ENCODE measurements at places on chromosomes 6 and 20. TPM values are rescaled to one million over a fixed set of nuclear protein-coding genes. Genes with fewer than 3 reads are reported as not detected.

- no peak for DNase-seq
- H3K27ac ChIP-seq = no peak overlapping the region
- no peaks in the 10 kb centered on the region for H3K4me1 ChIP-seq
- no peak overlapping the region for H3K4me3 ChIP-seq
Observed at GRCh38 chr6:63346217-63346835, 26.5 kb upstream of the LGSN start.

DNA sequence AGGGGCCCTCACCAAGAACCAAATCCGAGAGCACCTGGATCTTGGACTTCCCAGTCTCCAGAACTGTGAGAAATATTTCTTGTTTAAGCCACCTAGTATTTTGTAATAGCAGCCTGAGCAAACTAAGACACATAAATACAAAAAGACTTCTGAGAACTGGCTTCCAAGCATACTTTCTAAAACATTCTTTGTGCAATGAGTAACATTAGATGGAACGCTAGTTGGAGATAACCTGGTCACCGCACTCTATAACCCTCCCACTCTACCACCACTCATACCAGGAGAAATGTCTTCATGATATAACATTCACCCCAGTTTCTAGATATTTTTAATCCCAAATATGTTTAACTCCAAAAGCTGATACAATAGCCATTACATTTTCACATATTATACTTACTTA, 169.5 kb upstream of the THEMIS start:
- no peaks in the 10 kb centered on the region for H3K27me3 ChIP-seq
- no peak overlapping the region for H3K27ac ChIP-seq
- no peak overlapping the region for H3K4me3 ChIP-seq
- no peaks in the 10 kb centered on the region for H3K36me3 ChIP-seq
- no peaks in the 10 kb centered on the region for H3K4me1 ChIP-seq
- DNase-seq = no peak

GRCh38 chr20:33316343-33316742, 33.3 kb downstream of the BPIFB1 start:
- H3K4me3 ChIP-seq = no peak overlapping the region
- no peaks in the 10 kb centered on the region for H3K36me3 ChIP-seq
- DNase-seq = no peak
- no peaks in the 10 kb centered on the region for H3K4me1 ChIP-seq
- no peak overlapping the region for H3K27ac ChIP-seq

DNA sequence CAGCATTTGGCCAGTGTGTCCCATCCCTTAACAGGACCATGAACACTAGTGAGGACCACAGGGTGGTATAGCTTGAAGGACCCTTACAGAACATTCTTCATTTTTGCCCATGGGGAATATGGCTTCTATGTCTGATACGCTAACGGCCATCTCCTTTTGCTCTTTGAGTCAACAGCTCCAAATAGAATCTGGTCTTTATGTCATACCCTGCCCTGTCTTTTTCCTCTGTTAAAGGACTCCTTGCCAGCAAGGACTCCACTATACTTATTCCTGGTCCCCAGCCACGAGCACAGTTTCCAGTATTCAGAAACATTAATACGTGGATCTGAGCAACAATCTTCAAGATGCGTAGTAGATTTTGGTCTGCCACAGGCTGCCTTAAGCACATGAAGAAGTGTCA, 22.5 kb downstream of the SERPINB1 start:
- peaks cover 27% of the 10 kb centered on the region for H3K4me1 ChIP-seq
- H3K36me3 ChIP-seq = no peaks in the 10 kb centered on the region
- no peaks in the 10 kb centered on the region for H3K27me3 ChIP-seq
- H3K27ac ChIP-seq = no peak overlapping the region
- no peak for DNase-seq

DNA sequence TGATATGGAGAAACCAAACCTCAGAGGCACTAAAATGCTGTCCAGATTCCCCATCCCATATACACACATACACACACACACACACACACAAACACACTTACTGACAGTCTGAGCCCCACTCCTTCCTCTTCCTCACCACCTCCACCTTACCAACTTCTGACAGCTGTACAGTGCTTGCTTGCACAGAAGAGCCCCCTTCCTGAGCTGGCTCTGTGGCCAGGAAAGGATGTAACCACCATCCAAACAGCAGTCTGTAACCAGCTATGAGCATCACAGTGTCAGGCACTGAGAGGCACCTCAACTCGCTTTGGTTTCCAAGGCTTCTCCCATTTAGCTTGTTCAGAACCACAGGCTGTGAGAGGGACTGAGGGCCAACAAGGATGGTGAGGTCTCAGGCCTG, 5.9 kb upstream of the C6orf136 start:
- H3K4me3 ChIP-seq = no peak overlapping the region
- peaks cover 3% of the 10 kb centered on the region for H3K4me1 ChIP-seq
- H3K36me3 ChIP-seq = peaks cover 61% of the 10 kb centered on the region

DNA sequence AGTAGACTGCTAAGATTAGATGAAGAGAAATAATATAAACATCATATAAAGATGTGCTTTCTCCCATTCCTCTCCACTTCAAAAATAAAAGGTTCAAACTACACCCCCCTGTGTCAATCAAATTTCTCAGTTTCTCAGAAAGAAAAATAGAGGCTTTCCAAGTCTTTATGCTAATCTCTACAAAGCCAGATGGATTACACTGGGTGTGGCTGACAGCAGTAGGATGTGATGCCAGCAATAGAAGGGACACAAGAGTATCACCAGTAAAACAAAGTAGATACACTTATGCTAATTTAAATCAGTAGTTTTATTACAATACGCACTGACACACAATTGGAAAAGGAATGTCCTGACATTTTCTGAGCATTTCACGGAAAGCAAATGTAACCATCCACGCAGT, 353.4 kb downstream of the RNGTT start:
- H3K36me3 ChIP-seq = peaks cover 8% of the 10 kb centered on the region
- no peak overlapping the region for H3K27ac ChIP-seq
- no peaks in the 10 kb centered on the region for H3K4me1 ChIP-seq
- no peak overlapping the region for H3K4me3 ChIP-seq
- DNase-seq = no peak

DNA sequence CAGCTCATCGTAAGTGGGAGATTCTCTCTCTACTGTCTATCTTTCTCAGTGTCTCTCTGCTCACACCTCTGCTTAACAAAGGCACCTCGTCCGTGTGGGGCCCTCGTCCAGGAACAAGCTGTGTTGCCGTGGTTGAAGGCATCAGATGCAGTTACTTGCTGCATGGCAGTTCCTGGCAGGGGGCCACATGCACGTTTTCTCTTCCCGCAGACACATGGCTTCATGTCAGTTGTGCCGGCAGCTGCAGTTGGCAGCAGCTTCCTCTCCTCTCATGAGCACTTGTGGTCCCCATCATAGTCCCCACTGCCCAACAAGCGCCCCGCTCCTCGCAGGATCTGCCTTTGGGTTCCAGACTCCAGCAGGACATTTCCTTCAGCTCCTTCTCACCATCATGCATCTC, 7.1 kb upstream of the AFDN start:
- no peaks in the 10 kb centered on the region for H3K4me1 ChIP-seq
- no peak for DNase-seq
- H3K4me3 ChIP-seq = no peak overlapping the region
- no peak overlapping the region for H3K27ac ChIP-seq

GRCh38 chr20:39605908-39606307, 643.8 kb downstream of the DHX35 start:
- H3K4me3 ChIP-seq = no peak overlapping the region
- no peaks in the 10 kb centered on the region for H3K4me1 ChIP-seq
- no peaks in the 10 kb centered on the region for H3K27me3 ChIP-seq
- H3K27ac ChIP-seq = no peak overlapping the region

- H3K36me3 ChIP-seq = no peaks in the 10 kb centered on the region
- DNase-seq = no peak
- no peaks in the 10 kb centered on the region for H3K4me1 ChIP-seq
- H3K4me3 ChIP-seq = no peak overlapping the region
- peaks cover 18% of the 10 kb centered on the region for H3K27me3 ChIP-seq
Observed at GRCh38 chr6:27290065-27290849, 21.8 kb downstream of the POM121L2 start.

DNA sequence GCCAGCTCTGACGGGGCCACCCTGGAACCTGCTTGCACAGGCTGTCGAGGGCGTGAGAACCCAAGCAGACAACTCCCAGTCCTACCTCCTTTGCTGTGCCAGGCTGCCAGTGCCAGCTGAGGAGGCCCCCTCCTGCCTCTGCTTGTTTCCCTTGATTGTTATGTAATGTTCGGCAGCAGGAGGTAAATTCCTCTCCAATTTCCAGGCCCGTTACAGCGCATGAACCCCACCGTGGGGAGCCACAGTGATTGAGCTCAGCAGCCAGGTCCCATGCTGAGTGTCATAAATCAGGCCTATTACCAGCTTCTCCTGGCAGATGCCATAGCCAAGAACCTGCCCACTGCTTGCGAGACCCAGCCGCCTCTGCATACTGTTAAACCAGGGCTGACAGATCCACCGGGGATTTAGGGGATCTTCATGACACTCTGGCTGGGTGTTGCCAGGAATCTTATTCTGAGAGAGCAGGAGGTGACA, 320.5 kb downstream of the DHX35 start:
- no peaks in the 10 kb centered on the region for H3K36me3 ChIP-seq
- DNase-seq = no peak
- no peak overlapping the region for H3K27ac ChIP-seq
- no peak overlapping the region for H3K4me3 ChIP-seq
- H3K27me3 ChIP-seq = no peaks in the 10 kb centered on the region

DNA sequence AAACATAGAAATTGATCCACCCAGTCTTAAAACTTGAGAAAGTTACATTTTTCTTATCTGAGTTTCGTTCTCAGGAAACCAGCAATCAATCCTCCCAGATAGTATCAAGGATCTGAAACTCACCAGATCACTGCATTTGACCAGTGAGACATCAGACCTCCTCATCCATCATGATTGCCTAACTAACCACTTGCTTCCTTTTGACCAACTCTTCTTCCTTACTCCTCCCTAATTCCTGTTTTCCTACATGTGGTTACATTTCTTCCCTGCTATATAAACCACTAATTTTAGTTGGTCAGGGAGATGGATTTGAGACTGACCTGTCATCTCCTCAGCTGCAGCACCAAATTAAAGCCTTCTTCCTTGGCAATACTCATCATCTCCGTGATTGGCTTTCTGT, 357.1 kb upstream of the POU3F2 start:
- no peaks in the 10 kb centered on the region for H3K4me1 ChIP-seq
- H3K36me3 ChIP-seq = no peaks in the 10 kb centered on the region
- DNase-seq = no peak
- H3K27ac ChIP-seq = no peak overlapping the region
- H3K4me3 ChIP-seq = no peak overlapping the region

GRCh38 chr20:24444526-24445190, 24.8 kb upstream of the SYNDIG1 start:
- H3K27me3 ChIP-seq = no peaks in the 10 kb centered on the region
- H3K27ac ChIP-seq = no peak overlapping the region
- no peaks in the 10 kb centered on the region for H3K4me1 ChIP-seq

GRCh38 chr6:115914098-115914497, 146.6 kb downstream of the FRK start:
- H3K4me1 ChIP-seq = no peaks in the 10 kb centered on the region
- no peak overlapping the region for H3K27ac ChIP-seq
- H3K4me3 ChIP-seq = no peak overlapping the region
- no peaks in the 10 kb centered on the region for H3K27me3 ChIP-seq
- H3K36me3 ChIP-seq = no peaks in the 10 kb centered on the region

- H3K36me3 ChIP-seq = no peaks in the 10 kb centered on the region
- no peak for DNase-seq
- no peak overlapping the region for H3K27ac ChIP-seq
- H3K27me3 ChIP-seq = no peaks in the 10 kb centered on the region
Observed at GRCh38 chr6:36239774-36240173, 30.1 kb upstream of the PNPLA1 start.

DNA sequence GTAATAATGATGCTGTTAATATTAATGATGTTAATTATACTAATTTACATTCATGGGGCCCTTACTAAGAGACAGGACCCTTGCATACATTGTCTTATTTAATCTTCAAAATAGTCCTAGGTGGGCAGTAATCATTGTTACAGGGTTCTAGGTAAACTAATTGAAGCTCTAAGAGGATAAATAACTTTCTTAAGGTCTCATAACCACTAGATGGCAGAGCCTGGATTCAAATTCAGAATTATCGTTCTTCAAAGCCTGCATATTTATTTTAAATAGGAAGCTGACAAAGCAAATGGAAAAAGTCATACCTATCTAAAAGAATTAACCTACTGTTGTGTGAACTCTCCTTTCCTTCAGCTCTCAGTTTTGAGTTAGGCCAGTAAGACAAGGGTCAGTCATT, 23.5 kb downstream of the PTCHD4 start:
- no peaks in the 10 kb centered on the region for H3K36me3 ChIP-seq
- no peak for DNase-seq
- H3K4me1 ChIP-seq = no peaks in the 10 kb centered on the region
- no peak overlapping the region for H3K4me3 ChIP-seq

DNA sequence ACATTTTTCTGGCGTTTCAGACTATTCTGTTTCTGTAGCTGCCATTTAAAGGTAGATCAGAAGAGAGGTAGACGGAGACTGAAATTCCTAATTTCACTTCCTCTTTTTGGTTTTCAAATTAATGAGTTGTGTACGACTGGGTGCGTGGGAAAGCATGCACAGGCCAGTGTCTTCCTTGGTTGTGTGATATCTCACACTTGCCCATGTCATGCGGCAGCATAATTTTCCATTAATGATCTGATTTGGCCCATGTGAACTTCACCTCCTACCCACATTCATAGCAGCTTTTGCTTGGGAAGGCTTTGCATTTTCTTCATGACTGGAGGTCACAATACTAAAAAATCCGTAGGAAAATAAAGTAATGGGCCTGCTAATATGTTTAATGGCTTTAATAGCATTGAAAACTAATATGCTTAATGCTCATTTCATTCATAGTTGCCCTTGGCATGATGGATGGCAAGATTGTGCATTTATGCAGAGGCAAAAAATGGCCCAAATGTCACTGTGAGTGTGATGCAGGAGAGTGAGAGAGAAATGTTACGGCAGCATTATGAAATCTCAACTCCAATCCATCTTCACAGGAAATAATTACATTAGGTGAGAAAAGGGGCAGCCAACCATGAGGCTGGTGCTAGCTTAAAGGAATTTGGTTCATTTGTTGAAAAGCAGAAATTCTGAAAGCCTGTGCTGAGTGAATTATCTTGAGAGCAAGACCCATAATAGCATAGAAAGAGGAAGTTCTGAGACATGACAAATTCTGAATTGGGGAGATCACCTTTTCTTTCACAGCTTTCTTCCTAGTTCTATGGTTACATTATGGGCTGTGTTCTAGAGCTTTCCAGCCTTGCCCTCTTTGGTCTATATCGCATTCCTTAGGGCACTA, 69.0 kb upstream of the UST start:
- no peak overlapping the region for H3K4me3 ChIP-seq
- no peak for DNase-seq
- no peaks in the 10 kb centered on the region for H3K4me1 ChIP-seq
- H3K36me3 ChIP-seq = no peaks in the 10 kb centered on the region
- H3K27me3 ChIP-seq = no peaks in the 10 kb centered on the region

IL17F gene
- not detected for total RNA-seq

PRICKLE4 gene
- total RNA-seq = 0.80 TPM

C2 gene
- 3.6 TPM for total RNA-seq

CTCFL gene
- total RNA-seq = not detected

TMC2 gene
- not detected for total RNA-seq

CNR1 gene
- 1.3 TPM for total RNA-seq

Measured in psoas muscle (tissue), 8 donors.